ENCODE measurements at places on chromosomes 2 and 18.

DNA sequence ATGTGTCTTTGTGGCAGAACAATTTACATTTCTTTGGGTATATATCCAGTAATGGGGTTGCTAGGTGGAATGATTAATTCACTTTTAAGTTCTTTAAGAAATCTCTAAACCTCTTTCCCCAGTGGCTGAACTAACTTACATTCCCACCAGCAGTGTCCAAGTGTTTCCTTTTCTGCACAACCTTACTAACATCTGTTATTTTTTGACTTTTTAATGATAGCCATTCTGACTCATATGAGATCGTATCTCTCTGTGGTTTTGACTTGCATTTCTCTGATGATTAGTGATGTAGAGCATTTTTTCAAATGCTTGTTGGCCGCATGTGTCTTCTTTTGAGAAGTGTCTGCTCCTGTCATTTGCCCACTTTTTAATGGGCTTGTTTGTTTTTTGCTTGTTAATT, 43.1 kb upstream of the PTH2R start:
- no peak for DNase-seq
- peak overlapping the region; percentile 38 for H3K27ac ChIP-seq
- H3K27me3 ChIP-seq, result peaks cover 10% of the 10 kb centered on the region
- peaks cover 10% of the 10 kb centered on the region for H3K36me3 ChIP-seq

GRCh38 chr2:86284401-86284841, 53.0 kb downstream of the REEP1 start:
- H3K27me3 ChIP-seq, result peaks cover 14% of the 10 kb centered on the region
- H3K4me1 ChIP-seq, result no peaks in the 10 kb centered on the region

GRCh38 chr2:207370646-207371045, 159.1 kb upstream of the CREB1 start:
- H3K27me3 ChIP-seq, result no peaks in the 10 kb centered on the region
- no peak for DNase-seq
- no peaks in the 10 kb centered on the region for H3K4me1 ChIP-seq

DNA sequence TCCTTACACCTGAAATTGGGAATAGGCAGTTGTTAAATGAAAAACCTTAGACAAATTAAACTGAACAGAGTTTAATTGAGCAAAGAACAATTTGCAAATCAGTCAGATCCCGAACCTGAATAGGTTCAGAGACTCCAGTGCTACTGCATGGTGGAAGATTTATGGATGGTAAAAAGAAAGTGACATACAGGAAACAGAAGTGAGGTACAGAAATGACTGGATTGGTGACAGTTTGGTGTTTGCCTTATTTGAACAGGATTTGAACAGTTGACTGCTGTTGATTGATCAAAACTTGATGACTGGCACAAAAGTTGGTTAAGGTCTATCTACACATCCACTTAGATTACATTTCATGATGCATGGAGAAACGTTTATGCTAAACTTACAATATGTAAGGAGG, 248.8 kb downstream of the HNMT start:
- H3K4me3 ChIP-seq, result no peak overlapping the region
- H3K36me3 ChIP-seq, result no peaks in the 10 kb centered on the region
- no peaks in the 10 kb centered on the region for H3K4me1 ChIP-seq
- H3K27ac ChIP-seq, result no peak overlapping the region

GRCh38 chr2:113113807-113114206, 13.6 kb upstream of the IL1RN start:
- no peak for DNase-seq
- H3K27ac ChIP-seq, result no peak overlapping the region
- H3K4me3 ChIP-seq, result no peak overlapping the region

- no peaks in the 10 kb centered on the region for H3K4me1 ChIP-seq
- peaks cover 5% of the 10 kb centered on the region for H3K27me3 ChIP-seq
- H3K36me3 ChIP-seq, result peaks cover 1% of the 10 kb centered on the region
- DNase-seq, result no peak
Measured at GRCh38 chr18:68667121-68667520, 47.8 kb downstream of the TMX3 start.
